ENCODE measurements at places on chromosomes 16 and 17.

GRCh38 chr17:9004961-9005285 lies 16.4 kb upstream of the NTN1 start:
- no peak for DNase-seq

DNA sequence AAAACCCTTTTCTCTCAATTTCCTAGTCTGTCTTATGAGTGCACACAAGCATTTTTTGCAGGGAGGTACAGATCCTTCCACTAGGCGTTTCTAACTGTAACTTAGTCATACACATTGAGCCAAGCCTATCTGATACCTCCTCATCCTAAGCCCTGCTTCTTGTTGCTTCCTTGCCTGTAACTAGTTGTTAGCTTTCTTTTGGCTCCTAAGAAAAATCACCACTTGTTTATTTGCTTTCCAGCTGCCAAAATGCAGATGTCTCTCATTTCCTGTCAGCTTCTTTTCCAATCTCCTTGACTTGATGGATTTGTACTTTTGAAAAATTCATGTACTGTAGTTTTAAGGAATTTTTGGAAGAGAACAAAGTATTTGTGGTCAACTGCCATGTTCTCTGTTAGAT lies 73.7 kb downstream of the TNRC6C start:
- no peak for DNase-seq

DNA sequence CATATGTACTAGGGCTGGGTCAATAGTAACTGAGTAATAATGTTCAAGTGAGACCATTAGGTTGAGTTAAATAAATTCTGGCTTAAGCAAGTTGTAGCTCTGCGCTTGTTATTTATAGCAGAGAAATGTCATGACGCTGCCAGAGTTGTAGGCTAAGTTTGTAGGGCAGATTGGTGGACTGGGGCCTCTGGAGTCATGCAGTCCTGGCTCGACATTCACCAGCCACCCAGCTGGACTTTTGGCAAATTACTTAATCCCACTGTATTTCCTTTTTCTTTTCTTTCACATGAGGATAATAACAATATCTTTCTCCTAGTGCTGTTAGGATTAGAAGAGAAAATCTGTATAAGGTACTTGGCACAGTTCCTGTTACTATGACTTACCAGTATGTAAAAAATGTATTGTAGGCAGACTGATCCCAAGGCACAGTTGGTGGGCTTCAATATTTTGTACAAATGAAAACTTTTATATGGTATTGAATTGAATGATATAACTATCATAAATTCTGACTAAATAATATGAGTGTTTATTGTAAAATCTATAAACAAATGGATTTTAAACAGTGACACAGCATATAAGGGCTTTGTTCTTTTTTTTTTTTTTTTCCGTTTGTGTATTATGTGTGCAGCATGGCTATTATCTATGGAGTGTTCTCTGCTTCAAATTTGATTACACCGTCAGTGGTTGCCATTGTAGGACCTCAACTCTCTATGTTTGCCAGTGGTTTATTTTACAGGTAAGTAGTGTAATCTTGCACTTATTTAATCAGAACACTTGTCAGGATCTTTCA lies 2.6 kb downstream of the MFSD11 start:
- DNase-seq = no peak

- no peak for DNase-seq
These were observed 24.6 kb downstream of the CNGB1 start for GRCh38 chr16:57946181-57946801.

GRCh38 chr17:50328363-50329325 lies 17.3 kb upstream of the XYLT2 start:
- no peak for DNase-seq
